ENCODE measurements at places on chromosomes 1 and 21.

GRCh38 chr1:213649373-213649772 is 338.4 kb upstream of the PROX1 start:
- DNase-seq = no peak

DNA sequence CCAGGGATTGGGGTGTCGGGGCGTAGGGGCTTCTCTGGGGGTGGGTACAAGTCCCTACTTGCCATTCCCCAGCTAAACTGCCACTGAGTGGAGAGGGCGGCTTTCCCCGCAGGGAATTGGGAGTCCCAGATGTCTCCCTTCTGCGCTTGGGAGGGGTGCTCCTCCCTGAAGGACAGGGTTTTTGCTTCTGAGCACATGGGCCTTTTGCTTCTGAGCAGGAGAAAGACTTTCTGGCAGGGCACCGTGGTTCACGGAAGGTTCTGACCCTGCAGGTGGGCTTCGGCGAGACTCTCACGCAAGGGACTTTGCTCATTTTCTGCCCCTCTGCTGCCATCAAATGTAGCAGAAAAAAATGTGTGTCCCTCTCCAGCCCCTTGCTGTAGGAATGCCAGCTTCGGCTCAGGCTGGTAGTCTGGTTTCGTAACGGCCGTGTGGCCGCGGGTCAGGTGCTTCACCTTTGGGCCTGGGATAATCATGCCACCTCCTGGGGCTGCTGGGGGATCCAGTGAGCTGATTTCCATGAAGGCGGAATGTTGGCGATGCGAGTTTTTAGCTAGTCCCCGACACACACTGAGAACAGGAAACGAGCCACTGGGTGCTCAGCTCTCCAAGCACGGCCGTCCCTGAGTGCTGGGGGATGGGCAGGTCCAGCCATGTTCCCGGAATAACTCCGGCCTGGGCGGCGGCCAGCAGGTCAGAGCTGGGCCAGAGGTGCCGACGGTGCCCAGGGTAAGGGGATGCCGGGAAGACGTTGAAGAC is 364.0 kb downstream of the CAMTA1 start:
- DNase-seq = no peak

GRCh38 chr21:28632755-28633408 is 359.8 kb downstream of the LTN1 start:
- DNase-seq = no peak

- no peak for DNase-seq
These were observed 738.4 kb downstream of the USP25 start for GRCh38 chr21:16468184-16468583.

DNA sequence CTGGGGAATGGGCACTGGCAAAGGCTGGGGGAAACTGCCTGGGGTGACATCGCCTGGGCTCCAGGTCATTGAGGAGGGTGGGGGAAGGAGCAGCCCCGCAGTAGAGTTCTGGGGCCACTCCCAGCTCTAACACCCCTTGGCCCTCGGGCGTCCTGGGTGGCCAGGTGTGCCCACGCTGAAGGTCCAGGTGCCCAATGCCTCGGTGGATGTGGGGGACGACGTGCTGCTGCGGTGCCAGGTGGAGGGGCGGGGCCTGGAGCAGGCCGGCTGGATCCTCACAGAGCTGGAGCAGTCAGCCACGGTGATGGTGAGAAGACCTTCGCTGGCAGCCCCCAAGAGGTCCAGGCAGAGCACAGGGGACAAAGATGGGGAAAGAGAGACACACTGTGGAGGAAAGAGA is 7.7 kb downstream of the NTRK1 start:
- no peak for DNase-seq

GRCh38 chr1:156845055-156845952 is 13.6 kb downstream of the INSRR start:
- DNase-seq = no peak

GRCh38 chr21:43266534-43266933 is 97.7 kb downstream of the CRYAA start:
- DNase-seq = no peak

- no peak for DNase-seq
These were observed 146.1 kb upstream of the CSF3R start for GRCh38 chr1:36628804-36629203.

DNA sequence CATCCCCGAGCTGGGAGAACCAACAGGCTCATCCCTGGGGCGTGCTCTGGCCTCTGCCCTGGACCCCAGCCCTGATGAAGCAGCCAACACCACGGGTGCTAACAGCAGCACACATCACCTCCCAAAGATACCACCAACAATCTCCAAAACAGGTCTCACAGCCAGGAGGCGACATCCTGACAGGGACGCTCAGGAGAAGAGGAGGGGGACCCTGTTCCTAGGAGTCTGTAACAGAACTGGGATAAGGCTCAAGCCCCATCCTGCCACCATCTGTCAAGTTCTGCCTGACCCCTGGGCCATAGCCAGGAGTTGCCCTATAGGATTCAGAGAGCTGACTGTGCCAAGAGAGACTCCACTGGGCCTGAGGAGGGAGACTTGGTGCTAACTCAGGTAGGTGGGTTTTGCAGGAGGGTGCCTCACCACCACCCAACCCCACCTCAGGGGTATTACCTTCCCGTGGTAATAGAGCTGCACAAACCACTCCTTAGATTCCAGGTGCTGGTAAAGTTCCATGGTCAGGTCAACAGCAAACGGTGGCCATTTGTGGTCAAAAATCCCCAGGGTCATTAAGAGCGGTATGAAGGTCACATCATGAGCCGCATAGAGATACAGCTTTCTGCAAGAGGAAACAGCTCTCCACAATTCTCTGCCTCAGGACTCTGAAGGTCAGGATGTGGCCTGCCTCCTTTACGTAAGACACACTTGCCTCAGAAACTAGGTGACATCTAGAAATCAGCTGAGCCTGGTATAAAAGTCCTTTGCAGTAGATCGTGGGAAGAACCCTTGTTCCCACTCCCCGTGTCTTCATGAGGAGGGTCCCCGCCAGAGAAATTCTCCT is 22.3 kb downstream of the ACP6 start:
- DNase-seq = no peak

GRCh38 chr1:18597160-18598042 is 33.2 kb upstream of the PAX7 start:
- peak; percentile 37 for DNase-seq

DNA sequence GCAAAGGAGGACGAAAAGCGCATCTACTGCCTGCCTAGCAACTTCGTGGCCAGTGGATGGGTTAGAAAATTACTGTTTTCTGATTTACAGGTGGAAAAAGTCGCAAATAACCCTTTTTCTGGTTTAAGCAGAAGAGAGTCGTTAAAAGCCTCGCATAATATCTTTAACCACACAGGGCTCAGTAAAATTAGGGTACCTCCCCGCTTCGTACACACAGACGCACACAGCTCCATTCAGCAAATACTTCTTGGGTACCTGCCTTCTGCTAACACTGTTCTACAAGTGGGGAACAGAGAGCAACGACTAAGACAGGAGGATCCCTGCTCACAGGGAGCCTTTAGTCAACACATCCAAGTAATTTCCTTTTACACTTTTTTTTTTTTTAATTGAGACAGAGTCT is 704 bp downstream of the ALG6 start:
- no peak for DNase-seq

DNA sequence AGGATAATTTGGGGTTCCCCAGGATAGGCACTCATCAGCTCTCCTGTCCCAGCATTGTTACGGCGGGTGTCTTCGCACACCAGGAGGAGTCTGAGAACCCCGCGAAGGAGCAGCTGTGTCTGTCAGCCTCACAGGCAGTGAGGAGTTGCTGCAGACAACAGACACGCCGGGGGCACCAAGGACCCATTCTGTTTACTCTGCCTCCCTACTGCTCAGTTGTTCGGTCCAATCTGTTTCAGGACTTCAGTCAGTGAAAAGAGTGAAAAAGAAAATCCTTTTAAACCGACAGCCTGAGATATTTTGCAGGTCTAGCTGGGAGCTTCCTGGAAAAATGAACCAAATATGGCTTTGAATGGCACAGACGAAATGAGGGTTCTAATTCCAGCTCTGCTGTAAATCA is 288.4 kb downstream of the OMA1 start:
- no peak for DNase-seq

DNA sequence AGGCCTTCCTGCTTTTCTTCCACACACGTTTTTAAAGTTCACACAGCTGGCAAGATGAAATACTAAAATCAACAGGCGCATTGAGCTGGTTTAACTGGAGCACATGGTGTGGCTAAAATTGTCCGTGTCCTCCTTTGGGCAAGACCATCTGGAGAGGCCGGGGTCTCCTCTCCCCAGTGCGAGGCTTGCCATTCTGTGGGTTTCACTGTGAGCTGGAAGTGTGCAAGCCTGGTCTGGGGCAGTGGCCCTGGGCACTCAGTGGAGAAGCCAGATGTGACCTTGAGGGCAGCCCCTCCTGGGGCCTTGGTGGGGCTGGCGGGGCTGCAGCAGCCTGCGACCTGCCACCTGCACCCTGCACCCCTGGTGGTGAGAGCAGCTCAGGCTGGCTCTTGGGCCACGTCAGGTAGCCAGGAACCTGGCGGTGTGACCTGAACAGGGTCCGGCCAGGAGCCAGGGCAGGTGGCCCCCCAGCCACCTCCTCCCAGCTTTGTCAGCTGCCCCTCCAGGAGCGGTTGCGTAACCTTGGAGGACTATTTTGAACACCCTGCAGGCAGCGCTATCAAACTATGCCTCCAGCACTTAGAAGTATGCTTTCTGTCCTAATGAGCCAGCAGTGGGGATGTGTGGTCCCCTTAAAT is 52.4 kb downstream of the SLC37A1 start:
- no peak for DNase-seq

GRCh38 chr1:102879439-102879993 is 228.8 kb downstream of the COL11A1 start:
- DNase-seq = peak; percentile 37

- DNase-seq = no peak
These were observed 17.3 kb downstream of the LCE4A start for GRCh38 chr1:152725261-152725660.

DNA sequence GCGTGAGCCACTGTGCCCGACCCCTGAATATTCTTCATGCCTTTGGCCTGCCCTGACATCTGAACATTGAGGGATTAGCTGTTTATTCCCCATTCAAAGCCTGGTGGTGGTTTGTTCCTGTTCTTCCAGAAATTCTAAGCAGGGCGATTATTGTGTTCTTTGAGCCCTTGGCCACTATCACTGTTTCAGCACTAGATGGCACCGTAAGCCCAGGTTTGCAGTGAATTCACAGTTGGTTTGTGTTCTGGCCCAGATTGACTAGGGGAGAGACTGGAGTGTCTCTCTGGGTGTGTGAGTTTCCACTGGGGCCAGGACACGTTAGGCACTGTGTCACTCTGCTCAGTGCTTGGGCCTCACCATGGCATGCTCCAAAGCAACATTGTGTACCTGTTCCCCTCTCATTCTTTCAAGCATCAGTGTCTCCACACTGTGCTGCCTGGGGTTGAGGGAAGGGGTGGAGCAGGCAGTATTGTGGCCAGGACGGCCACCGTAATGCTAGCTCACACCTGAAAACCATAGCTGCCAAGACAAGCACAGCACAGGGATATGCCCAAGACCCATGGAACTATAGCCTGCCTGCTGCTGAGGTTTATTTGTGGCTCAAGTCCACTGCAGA is 52.7 kb downstream of the PKN2 start:
- DNase-seq = peak; percentile 9

- no peak for DNase-seq
These were observed 62.7 kb upstream of the KAZN start for GRCh38 chr1:14535619-14536355.

DNA sequence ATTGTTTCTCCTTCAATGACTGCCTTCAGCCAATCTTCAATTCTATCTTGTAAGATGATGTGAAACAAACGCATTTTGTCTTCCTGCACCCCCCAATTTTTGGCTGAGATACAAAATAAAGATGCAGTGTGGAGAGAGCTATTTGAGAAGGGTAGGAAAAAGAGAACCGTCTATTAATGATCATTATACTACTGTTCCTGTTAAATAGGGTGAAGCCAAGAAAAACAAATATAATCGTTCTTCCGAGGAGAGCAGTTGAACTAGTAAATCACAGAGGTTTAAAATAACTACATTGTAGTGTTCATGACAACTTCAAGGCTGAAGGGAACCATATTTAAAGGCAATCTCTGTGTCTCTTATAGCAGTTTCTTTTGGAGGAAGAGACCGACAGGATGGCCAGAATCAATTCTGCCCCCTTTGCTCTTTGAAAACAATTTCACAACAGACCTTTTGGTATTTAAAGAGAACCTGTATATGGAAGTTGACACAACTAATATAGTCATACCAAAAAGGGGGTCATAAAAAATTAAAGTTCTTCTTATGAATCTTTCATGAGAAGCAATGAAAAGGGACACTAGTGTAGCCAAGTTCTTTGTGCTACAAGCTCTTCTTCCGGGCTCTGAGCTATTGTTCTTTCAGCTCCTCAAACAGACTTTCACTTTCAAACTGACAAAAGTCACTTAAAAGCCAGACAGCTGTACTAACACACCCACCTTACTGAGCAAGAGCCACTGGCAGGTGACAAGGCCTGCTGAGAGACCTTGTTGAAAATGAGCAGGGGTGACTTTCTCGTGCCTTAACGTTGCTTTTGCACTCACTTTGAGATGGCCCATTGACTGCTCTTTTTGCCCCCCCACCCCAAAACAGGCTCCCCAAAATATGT is 30.9 kb downstream of the PROX1 start:
- no peak for DNase-seq

DNA sequence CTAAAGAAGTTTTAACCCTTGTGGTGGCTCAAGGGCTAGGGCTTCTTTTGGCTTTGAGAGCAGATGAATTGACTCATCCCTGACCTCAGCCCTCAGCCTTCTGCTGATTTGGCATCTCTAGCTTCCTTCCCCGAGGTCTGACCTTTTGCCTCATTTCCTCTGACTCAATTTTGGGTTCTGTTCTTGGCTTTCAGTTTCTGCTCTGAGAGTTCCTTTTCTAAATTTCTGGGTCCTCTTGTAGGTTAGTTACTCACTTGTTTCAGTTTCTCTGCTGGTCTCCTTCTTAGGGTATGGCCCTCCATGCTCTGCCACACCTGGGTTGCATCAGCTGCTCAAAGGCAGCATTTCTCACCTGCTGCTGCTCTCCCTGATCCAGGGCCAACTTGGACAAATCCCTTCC is 19.4 kb downstream of the PDE4B start:
- DNase-seq = peak; percentile 84

DNA sequence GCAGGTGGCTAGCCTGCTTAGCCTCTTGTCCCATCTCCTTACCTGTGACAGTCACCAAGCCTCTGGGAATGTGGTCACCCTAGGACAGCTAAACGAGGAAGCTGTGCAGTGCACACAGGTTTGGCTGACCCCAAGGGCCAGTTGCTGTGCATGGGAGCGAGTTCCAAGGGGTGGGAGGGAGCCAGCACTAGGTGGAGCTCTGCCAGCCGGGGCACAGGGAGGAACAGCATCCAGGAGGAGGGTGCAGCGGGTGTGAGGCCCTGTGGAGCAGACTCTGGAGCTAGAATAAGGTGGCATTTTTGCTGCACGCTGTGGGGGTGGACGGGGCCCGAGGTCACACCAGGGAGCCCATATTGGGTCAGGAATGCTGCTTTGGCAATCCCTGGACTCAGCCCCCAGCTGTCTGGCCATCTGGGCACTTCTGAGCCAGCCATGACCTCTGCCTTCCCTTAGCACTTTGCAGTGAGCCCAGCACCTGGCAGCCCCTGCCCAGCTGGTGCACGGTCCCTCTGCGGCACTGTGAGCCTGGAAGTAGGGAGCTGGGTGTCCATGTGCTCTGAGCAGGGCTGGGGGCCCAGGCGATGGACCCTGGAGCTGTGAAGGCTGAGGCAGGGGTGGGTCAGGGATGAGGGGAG is 8.7 kb downstream of the PDXK start:
- no peak for DNase-seq

- peak; percentile 61 for DNase-seq
These were observed 476.8 kb upstream of the DEPDC1 start for GRCh38 chr1:68973459-68974244.
